Kidney epithelial cell (primary cell): ENCODE measurements at places on chromosomes 13 and 19. TPM values are rescaled to one million over a fixed set of nuclear protein-coding genes. Genes with fewer than 3 reads are reported as not detected.
A peak's percentile ranks its signal among the peaks of the same experiment; 100 is the strongest.

GRCh38 chr19:50626011-50626410 is 13.7 kb downstream of the SYT3 start:
- DNase-seq, result no peak

- DNase-seq, result no peak
Measured at GRCh38 chr19:3511506-3512251, 5.6 kb downstream of the FZR1 start.

DNA sequence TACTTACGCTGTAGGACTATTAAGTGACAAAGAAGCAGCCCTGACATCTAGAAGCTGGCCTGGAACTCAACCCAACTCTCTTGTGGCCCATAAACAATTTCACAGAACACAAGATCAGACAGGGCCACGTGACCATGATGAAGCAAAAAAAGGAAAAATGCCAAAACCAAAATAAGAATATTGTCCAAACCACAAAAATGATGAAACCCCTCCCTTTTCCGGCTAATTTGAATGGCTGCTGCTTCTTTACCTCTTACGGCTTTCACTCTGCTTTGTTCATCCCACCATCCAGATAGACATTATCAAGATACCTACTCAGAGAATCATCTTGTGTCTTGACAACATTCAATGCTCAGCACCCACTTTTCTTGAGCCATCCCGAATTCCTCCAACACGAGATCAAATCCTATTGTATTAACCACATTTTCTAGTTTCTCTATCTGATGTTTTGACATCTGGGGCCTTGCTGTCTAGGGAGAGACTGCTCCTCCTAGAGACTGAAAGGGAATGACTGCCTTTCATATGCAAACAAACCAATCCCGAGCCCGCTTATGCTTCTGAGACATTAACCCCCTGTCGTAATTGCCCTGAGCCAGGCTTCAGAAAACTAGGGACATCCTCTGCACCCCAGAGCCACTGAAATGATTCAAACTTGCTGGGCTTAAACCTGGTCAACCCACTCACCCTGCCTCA is 186.3 kb downstream of the TDRD3 start:
- no peak for DNase-seq

DNA sequence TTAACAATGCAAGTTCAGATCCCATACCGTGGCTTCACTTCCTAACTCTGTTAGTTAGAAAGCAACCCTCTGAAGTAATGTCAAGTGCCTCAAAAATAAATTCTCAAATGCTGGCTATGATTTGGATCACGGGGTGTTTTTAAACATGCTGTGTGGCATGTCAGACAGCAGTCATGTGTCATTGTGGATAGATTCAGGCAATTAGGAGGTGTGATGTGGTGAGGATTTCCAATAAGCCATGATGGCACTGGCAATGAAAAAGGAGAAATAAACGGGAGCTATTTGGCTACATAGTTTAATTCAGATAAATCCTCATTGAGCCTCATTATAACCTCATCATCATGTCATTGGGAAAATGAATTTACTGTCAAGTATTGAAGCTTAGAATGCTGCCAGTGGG is 130.3 kb downstream of the ATP8A2 start:
- DNase-seq, result no peak

DNA sequence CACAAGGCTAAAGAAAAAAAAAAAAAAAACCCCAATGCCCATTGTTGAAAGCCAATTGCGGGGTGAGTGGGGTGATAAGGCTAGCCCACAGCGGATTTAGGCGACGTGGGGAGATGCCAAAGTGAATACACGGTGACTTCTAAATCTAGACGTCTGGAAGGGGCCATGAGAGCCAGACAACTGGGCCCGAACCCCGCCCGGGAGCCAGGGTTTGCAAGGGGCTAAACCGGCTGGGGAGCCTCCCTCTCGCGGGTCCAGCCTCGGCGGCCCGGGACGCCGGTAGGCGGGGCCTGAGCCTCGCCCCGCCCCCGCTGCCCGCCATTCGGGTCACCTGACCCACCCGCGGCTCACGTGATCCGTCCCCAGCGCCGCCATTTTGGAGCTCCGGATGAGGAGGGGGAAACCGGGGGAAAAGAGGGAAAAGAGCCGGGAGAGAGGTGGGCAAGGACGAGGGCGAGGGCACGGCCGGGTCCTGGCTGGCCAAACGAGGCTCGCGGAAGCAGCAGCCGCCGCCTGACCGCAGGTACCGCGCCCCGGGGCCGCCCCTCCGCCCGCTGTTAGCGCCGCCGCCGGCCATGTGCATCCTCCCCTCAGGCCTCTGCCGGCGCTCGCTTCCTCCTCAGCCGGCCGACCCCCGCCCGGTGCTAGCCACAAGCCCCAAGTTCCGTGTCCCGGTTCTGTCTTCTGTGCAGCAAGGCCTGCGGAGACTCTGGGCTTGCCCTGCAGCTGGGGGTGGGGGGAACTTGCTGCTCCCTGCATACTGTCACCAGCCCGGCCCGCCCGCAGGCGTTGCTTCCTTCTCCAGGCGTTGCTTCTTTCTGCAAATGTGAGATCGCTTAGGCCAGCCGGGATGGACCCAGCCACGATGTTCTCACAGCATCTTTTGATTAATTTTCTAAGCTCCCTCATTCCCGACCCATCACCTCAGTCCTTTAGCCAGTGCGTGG is at the start of gene ZNF507:
Gene ZNF507 (plus strand): TSS at position 350 of the 947 bp plus-strand sequence. CDS start 7,221 bp downstream, outside the sequence.
- DNase-seq, result no peak

Gene NALCN
- 1.8 and 2.1 TPM in 2 replicates for total RNA-seq

DNA sequence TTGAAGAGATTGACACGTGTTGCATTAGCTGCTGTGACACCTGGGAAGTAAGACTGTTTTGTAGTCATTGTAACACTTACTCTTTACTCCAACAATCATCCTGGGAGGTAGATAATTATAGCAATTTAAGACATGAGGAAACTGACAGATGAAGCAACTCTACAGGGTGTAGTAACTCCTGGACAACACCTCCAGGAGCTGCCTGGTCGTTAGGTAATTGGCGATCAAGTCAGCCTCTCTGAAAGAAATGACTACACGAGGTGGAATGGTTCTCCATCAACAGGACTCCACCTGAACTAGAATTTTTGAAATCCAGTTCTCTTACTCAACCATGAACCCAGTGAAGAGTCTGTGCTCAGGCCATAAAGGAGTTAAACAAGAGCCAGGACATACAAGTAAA is 43.0 kb upstream of the LRCH1 start:
- no peak for DNase-seq

DNA sequence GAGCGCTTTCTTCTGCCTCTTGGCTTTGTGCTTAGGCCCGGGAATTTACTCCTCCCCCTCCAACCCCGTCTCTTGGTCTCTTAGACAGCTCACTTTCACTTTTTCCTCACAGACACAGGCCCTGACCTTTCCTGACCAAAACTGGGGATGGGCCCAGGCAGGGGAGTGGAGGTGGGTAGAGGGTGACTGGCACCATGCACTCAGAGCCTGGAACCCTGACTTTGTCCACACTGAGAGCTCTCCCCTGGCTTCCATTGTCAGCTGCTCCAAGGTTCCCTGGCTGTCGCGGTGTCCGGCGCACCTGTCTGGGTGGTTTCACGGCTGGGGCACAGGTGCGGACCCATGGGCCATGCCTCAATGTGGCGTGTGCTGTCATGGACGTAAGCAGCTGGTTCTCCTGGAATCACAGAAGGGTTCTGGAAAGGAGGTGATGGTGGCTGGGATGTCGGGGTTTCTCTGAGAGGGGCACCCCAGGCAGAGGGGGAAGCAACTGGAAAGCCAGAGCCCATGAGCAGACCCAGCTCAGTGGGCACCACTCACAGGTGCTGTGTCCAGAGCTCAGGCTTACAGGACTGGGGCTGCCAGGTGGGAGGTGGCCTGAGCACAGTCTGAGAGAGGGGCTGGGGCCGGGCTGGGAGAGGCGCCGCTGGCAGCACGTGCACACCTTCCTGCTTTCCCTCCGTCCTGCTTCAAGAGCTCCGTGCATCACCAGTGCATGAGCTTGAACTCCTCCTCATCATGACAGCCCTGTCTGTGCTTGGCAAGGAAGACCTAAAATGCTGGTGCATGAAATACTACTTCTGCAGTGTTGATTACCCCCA is 28.0 kb upstream of the C1QTNF9 start:
- DNase-seq, result no peak

DNA sequence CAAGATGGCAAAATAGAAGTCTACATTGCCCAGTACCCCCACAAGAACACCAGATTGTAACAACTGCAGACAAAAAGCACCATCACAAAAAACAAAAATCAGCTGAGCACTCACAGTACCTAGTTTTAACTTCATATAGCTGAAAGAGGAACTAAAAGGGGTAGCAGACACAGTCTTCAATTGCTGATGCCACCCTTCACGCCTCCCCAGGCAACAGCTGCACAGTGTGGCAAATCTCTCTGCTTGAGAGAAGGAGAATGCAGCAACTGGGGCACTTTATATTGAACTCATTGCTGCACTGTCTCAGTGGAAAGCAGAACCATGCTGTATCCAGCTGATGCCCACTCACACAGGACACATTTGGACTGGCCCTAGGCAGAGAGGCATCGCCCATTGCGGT is 2714.5 kb upstream of the PCDH20 start:
- no peak for DNase-seq

- no peak for DNase-seq
Measured at GRCh38 chr13:20129076-20129475, 31.8 kb downstream of the GJA3 start.

Gene CEACAM6
- total RNA-seq, result 0.13 TPM in 1 of 2 replicates, not detected in the other

- DNase-seq, result no peak
Measured at GRCh38 chr19:48249502-48250014, 6.2 kb downstream of the CARD8 start.

DNA sequence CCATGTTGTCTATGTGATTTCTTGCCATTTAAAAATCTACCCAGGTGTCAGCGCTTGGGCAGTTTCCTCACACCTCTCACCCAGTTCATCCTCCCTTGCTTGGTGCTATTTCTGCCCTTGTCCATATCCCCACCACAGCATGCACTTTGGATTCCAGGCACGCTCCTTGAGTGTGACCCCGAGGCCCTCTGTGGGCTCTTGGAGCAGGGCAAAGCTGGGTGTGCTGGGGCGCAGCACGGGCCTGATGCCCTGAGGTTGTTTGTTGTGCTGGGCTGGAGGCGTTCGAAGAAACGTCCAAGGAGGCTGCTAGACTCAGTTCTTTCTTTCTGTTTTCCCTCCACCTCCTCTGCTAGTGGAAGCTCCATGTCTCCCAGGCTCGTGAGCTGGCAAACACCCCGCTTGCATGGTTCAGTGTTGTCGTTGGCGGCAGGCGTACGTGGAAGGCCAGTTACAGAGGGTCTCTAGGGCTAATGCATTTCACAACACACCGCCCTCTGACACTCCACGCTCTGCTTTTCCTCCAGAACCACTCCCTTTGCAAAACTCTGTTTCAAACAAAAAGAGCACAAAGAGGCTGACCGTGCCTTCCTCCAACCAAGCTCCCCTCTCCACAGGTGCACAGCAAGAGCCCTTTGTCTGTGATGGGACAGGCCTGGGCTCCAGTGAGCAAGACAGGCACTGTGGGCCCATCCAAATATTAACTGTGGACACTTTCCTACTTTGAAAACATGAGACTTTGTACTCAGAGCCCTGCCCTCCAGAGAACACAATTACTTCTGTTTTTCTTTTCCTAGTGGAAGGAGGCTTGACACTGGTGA is 117.7 kb upstream of the GJB6 start:
- DNase-seq, result no peak

- no peak for DNase-seq
Measured at GRCh38 chr19:45676851-45677263, 8.8 kb downstream of the GIPR start.

- no peak for DNase-seq
Measured at GRCh38 chr13:105894697-105895096, 640.8 kb downstream of the EFNB2 start.

- DNase-seq, result peak; percentile 12
Measured at GRCh38 chr13:46866150-46866549, 30.7 kb downstream of the HTR2A start.

DNA sequence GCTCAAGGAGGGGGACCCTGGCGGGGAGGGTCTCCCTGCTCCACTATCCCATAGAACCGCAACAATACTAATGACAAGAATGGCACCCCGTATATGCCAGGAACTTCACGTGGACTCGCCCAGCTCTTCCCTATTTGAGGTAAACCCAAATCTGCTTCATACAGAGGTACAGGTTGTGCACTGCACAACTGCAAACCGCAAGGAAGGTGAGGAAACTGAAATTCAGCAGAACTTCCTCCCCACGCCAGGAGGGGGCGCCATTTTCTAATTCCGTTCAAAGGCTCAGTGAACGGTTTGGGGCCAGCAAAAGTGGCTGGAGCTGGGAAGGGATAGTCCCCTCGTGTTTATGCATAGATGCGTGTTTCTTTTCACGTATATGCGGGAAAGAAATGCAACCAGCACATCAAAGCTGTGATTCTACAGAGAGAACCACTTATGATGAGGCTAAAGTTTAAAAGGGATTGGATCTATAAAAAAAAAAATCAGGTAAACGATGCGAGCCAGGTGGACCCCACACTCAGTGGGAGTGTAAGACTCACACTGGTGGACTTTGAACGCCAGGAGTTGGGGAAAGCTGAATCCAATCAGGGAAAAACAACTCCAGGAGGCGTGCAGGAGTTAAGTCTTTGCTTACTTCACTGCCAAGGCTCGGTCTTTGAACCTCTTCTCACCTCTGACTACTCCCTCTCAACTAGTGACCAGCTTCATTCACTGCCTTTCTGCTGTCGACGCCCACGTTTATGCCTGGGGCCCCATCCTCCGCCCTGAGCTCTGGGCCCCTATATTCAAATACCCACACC is 20.3 kb downstream of the C19orf81 start:
- DNase-seq, result no peak

Gene NTN5
- not detected in 2 replicates for total RNA-seq

Gene ZNF793
- 3.4 and 7.7 TPM in 2 replicates for total RNA-seq

DNA sequence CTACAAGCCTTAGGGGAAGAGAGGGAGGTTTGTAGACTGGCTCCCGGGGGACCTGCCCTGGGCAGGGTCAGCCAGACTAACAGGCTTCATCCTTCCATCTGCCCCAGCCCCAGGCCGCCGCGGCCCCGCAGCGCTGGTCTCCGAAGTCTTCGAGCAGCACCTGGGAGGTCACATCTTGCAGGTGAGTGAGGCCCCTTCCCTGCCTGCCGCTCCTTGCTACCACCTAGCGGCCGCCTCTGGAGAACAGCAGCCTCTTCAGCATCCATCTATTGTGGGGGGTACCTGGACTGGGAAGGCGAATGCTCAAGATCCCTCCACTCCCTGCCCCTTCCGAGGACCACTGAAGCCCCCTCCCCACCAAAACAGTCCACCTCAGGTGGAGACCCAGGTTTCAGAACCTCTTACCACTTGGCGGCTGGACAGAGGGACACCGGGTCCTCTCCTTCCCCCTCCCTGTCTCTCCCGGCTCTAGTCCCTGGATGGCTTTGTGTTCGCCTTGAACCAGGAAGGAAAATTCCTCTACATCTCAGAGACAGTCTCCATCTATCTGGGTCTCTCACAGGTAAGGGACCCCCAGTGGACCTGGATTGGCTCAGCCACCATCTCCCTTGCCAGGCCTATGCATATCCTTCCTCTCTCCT is 12.7 kb downstream of the NPAS1 start:
- DNase-seq, result no peak
